ENCODE measurements at places on chromosomes 1 and 21.

GRCh38 chr1:226325178-226325577 lies 16.2 kb upstream of the LIN9 start:
- no peak for DNase-seq

GRCh38 chr1:42013881-42014470 lies 95.3 kb upstream of the HIVEP3 start:
- DNase-seq = no peak

DNA sequence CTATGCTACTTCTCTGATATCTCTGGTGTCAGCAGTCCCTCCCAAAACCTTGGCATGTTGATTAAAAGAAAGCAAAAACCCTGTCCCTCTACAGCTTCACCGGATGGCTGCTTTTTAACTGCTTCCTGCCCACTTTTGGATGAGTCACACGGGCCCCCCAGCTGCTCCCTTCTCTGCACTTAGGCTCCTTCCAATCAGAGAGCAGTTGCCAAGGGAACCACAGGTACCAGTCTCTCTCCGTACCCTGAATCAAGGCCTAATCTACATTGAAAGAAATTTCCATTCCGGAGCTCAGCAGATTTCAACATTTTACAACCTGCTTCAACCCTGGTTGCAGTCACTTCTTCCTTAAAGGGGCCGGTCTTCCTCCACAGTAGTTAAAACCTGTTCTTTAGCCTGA lies 70.6 kb upstream of the GJB5 start:
- DNase-seq = no peak

DNA sequence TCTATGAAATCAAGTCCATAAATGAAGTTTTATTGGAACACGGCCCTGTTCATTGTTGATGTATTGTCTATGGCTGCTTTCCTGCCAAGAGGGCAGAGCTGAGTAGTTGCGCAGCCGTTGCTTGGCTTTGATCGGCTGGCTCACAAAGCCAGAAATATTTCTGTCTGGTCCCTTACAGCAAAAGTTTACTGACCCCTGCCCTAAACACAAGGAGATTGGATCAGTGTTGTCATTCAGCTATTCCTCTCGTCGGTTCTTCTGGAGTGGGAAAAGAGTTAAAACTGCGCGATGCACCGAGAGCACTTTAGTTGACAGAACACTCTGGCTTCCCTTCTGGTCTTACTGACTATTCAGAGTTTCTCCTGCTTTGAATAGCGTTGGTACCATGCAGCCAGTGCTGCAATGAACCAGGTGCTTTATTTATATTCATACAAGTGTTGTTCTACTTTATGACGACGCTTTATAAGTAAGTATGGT lies 868 bp downstream of the ZBTB40 start:
- no peak for DNase-seq

GRCh38 chr1:2952371-2952770 lies 68.9 kb upstream of the ACTRT2 start:
- no peak for DNase-seq

- no peak for DNase-seq
These were observed 8.9 kb downstream of the VSIG8 start for GRCh38 chr1:159853417-159854115.

GRCh38 chr1:170700842-170701615 lies 37.1 kb downstream of the PRRX1 start:
- DNase-seq = no peak

DNA sequence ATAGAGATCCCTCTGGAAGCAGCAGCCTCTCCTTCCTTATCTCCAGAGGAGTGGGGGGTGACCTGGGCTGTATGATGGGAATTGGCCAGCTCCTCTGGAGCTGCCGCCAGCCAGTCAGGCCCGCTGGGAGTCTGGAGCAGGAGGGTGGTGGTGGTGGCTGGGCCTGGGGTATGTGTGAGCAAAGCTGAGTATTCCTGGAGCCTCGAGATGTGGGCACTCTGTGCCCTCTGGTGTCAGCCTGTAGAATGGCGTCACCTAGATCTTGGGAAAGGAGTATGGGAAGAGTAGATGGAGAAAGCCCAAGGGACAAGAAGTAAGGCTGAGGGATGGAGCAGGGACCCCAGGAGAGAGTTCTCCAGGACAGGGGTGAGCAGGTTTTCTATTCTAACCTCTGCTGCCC lies 16.0 kb downstream of the VANGL2 start:
- DNase-seq = peak; percentile 37

DNA sequence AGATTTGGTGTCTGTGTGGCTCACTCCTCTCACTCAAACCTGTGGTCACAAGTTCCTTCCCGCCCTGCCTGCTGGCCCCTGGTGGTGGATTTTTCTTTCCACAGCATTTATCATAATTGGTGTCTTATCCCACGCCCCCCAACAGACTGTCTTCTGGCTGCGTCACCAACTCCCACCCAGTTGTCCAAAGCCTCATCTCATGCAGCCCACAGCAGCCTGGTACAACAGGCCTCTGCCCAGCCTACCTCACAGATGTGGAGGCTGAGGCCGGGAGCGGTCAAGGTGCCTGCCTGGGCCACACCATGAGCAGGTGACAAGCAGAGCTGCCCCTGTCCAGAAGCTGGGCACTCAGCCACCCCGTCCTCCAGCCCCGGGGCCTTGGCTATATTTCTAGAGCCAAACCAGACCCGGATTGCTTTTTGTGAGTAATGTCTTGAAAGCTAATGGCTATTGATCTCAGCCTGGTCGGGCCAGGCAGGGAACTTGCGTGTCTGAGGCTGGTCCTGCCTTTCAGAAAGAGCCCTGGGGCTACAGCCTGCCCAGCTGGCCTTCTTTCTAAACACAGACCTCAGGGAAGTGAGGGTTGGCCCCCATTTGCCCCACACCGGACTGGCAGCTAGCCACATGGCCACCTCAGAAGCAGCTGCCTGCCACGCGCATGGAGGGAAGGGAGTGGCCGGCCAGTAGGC lies 2.6 kb downstream of the KCNAB2 start:
- DNase-seq = no peak

DNA sequence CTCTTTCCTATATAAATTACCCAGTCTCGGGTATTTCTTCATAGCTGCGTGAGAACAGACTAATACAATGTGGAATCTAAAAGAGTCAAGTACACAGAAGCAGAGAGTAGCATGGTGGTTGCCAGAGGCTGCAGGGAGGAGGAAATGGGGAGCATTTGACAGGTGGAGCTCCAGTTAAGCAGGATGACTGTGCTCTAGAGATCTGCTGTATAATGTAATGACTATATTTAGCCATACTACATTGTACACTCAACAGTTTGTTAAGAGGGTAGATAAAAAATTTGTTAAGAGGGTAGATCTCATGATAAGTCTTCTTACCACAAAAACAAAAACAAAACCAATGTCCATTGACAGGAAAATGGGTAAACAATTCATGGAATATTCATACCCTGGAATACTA lies 82.1 kb downstream of the MT1HL1 start:
- DNase-seq = no peak

All from NCI-H187 treated with DMSO at 0.1 percent for 48 hours (cell line).